ENCODE measurements at places on chromosomes 7 and 10. TPM values are rescaled to one million over a fixed set of nuclear protein-coding genes. Genes with fewer than 3 reads are reported as not detected.

TNS3 gene
- total RNA-seq, result 44.4 TPM

SORCS3 gene
- 0.07 TPM for total RNA-seq

- DNase-seq, result peak; percentile 82
Observed at GRCh38 chr10:86668297-86669165, at the start of gene LDB3. TSS of gene LDB3 (plus strand) at chr10:86668511. CDS start at chr10:86668692, 181 bp downstream.

DNA sequence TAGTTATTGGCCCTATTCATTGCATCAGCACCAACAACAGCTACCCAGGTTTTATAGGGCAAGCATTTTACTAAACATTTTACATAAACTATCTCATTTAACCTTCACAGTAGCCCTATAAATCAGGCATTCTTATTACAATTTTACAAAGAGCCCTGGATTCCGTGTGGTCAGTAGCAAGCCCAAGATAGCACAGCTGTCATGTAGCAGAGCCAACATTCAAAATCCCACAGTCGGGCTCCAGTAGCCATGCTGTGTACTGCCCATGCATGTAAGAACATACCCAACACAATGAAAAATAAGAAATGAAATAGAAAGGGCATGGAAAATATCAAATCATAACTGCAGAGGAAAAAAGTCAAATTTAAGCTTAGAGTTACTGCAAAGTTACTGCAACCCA is 102.3 kb downstream of the NPSR1 start:
- DNase-seq, result no peak

CALY gene
- total RNA-seq, result 0.98 TPM

HPS1 gene
- 43.6 TPM for total RNA-seq

TNPO3 gene
- 23.6 TPM for total RNA-seq

- no peak for DNase-seq
Observed at GRCh38 chr10:93223336-93223735, 149.6 kb downstream of the CYP26A1 start.

GRCh38 chr7:20745702-20746101 is 41.0 kb downstream of the SP8 start:
- DNase-seq, result no peak

DNA sequence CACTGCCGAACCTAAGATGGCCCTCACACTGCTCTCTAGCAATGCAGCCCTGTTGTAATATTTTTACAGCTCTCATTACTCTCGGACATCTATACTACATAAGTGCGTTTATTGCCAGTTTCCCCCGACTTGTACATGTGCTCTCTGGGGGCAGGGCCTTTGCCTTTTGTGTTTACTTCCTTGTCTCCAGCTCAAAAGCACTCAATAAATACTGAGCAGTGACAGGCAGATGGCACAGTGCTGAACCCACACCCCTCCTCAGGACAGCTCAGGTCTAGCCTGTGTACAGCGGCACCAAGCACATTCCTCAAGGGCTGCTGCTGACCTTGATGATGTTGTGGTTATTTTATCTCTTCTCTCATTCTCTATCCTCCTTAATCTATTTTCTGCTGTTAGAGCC is 68.0 kb upstream of the ELMO1 start:
- DNase-seq, result no peak

GRCh38 chr7:158289231-158289630 is 298.4 kb downstream of the PTPRN2 start:
- no peak for DNase-seq

SNX10 gene
- 3.3 TPM for total RNA-seq

FKBP6 gene
- not detected for total RNA-seq

DNA sequence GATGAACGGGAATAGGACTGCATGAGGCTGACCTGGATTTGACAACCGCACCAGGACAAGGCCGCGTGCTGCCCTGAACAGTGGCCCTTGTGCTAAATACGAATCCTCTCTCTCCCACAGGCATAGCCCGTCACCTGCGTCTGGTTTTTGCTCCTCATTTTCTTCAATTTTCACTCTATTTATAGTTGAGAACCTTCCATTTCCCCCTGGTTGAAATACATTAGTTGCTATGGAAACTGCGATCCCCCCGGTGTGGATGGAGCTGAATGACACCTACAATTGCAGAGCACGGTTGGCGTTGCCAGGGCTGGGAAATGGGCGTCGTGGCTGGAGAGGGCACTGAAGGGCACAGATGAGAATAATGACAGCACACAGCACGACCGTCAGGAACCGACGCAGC is 158.6 kb upstream of the PITRM1 start:
- no peak for DNase-seq

SMKR1 gene
- not detected for total RNA-seq

DHTKD1 gene
- total RNA-seq, result 18.4 TPM

- no peak for DNase-seq
Observed at GRCh38 chr10:123133541-123134342, 2.0 kb upstream of the HMX3 start.

FAM25G gene
- total RNA-seq, result not detected

DDC gene
- total RNA-seq, result not detected

RBP4 gene
- 48.2 TPM for total RNA-seq

GRCh38 chr7:105199386-105199785 is 185.4 kb downstream of the KMT2E start:
- no peak for DNase-seq

- no peak for DNase-seq
Observed at GRCh38 chr10:11313463-11313862, 295.8 kb downstream of the CELF2 start.

DNA sequence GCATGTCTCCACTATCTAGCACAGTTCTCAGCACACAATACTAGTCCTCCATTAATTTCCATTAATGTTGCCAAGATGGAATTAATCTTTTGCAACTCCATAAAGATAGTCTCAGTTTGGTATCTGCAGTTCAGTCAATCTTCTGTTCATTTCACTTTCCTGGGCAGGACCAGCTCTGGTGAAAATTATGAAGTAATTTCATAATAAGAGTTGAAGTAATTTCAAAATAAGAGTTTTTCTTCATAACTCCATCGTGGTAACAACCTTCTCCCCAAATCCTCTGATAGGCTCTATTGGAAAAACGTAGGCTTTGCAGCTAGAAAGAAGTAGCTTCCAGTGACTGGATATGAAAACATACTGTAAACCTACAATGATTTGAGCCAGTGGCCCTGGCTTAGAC is 618.2 kb downstream of the TYW1 start:
- no peak for DNase-seq

GRCh38 chr10:106551501-106552062 is 612.9 kb downstream of the SORCS1 start:
- no peak for DNase-seq

GRCh38 chr10:124210263-124210662 is 116.9 kb upstream of the CHST15 start:
- DNase-seq, result no peak

GRCh38 chr7:140239653-140239935 is 62.8 kb upstream of the KDM7A start:
- DNase-seq, result no peak

DNA sequence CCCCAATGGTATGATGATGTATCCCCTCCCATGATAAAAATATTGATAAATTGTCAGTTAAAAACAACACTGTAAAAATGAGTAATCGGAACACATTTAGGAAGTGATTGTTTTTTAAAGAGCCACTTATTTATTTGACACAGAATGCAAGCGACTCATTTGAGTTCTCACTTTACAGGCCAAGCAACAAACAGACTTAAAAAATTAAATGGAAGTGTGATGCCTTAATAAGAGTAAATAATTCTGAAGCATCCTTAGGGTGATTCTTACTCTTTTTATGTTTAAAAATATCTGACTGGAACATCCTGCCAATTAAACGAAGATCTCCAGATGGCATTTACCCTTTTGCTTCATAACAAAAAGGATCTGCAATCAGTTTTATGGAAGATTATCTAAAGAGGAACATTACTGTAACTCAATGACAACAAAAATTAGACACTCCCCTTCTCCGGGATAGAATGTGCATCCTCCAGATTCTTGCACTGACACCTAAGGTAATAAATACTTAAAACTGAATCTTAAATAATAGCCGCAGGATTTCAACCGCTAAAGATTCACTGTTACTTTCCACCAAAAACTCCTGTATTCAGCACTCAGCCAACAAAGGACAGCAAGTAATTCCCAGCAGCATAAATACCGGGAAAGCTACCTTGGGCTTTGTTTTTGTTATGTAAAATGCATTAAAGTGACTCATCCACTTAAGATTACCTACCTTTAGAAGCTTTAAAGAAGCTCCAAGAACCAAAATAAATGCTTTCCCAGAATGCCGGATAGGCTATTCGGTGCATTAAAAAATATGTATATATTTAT is 1.7 kb downstream of the CACNA2D1 start:
- DNase-seq, result no peak

NPSR1 gene
- total RNA-seq, result not detected

GRCh38 chr10:50421026-50421719 is 169.9 kb upstream of the ASAH2 start:
- no peak for DNase-seq

TAS2R4 gene
- 0.31 TPM for total RNA-seq

- no peak for DNase-seq
Observed at GRCh38 chr10:21888959-21889358, 114.6 kb downstream of the DNAJC1 start.

DNA sequence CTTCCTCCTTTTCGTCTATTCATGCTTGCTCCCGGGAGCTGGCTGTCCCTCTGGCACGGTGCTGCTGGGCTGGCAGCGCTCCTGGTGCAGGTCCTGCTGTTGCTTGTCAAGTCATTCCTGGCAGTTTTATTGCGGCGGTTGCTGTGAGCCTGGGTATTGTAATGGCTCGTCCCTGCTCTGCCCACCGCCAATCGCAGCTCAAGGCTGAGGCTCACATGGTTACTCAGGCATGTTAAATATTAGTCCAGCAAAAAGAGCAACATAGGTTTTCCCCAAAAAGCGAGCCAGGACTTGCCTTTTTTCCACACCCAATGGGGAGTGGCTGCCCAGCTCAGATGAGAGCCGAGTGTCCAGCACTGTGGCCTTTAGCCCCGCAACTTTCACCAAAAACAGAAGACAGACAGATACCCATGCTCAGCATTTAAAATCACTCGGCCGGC is 492.9 kb upstream of the FOXK1 start:
- DNase-seq, result peak; percentile 67

TFPI2 gene
- total RNA-seq, result 1.1 TPM

DNA sequence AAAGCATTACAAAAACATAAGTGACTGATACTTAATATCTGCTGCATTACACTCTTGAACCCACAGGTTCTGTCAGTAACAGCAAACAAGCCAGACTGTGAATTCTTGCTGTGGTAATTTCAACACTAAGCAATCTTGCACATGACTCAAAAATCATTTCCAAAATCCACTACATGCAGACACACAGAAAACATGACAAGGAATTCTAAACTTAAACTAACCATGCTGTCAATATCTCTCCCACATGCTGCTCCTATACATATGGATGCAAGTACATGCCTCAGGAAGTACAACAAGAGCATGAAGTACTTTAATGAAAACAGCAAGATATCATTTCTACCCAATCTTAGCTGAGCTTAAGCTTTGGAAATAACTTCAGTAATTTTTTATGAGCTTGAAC is 890.2 kb upstream of the KCND2 start:
- DNase-seq, result no peak

PARP12 gene
- total RNA-seq, result 8.5 TPM

WASHC2A gene
- 78.9 TPM for total RNA-seq

GNAT3 gene
- total RNA-seq, result not detected

DNA sequence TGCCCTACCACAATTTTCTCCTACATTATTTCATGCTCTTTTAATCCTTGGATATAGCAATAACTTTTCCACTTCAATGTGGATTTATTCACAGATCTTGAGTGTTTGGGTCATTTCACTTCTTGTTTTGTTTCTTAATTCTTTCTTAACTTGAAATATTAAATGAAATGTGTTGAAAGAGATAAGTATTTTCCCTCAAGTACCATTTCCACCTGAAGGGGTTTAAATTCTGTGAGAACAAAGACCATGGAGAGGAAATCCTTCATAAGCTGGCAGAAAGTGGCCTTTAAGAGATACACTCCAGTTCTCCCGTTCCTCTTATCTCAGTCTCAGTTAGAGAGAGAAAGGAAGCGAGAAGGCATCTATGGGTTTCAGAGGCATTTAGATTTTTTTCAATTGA is 14.1 kb upstream of the DLD start:
- no peak for DNase-seq

MEST gene
- 27.8 TPM for total RNA-seq

GRCh38 chr7:50359258-50359994 is 54.9 kb downstream of the IKZF1 start:
- no peak for DNase-seq

GRCh38 chr10:12984165-12984747 is 17.3 kb downstream of the CCDC3 start:
- no peak for DNase-seq

GRCh38 chr10:94496646-94497045 is 48.9 kb upstream of the HELLS start:
- DNase-seq, result no peak

TMEM139 gene
- total RNA-seq, result 12.3 TPM

DNA sequence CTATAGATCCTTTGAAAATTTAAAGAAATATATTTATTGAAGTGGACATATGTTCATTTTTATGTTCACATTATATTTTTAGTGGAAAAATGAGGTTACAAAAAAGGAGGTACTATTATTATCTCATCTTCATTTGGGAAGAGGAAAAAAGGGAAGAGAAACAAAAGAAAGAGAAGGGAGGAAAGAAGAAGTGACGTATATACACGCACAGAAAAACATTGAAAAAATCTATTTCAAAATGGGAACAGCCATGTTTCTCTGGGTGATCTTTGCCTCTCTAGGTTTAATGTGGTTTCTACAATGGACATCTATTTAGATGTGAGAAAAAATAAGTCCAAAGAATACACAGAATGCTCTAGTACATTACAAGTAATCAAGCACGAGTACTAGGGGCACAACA is 14.8 kb downstream of the ANK3 start:
- no peak for DNase-seq

Data from right atrium auricular region (tissue), 2 donors.